ENCODE measurements at places on chromosomes 2 and 18. TPM values are rescaled to one million over a fixed set of nuclear protein-coding genes. Genes with fewer than 3 reads are reported as not detected.

Gene FMNL2
- total RNA-seq, result 52.0 TPM

Gene UNC80
- not detected for total RNA-seq

Gene CMPK2
- 10.2 TPM for total RNA-seq

Gene STARD6
- not detected for total RNA-seq

Gene RUFY4
- total RNA-seq, result 0.27 TPM

Gene G6PC2
- not detected for total RNA-seq

Gene LIPG
- 63.5 TPM for total RNA-seq

GRCh38 chr2:133972786-133973185 lies 281.1 kb upstream of the MGAT5 start:
- no peak for DNase-seq
- H3K4me1 ChIP-seq, result no peaks in the 10 kb centered on the region
- H3K36me3 ChIP-seq, result no peaks in the 10 kb centered on the region
- no peak overlapping the region for H3K4me3 ChIP-seq
- no peak overlapping the region for H3K27ac ChIP-seq
- H3K27me3 ChIP-seq, result no peaks in the 10 kb centered on the region

- no peaks in the 10 kb centered on the region for H3K36me3 ChIP-seq
- H3K4me1 ChIP-seq, result no peaks in the 10 kb centered on the region
- no peak for DNase-seq
- no peaks in the 10 kb centered on the region for H3K27me3 ChIP-seq
- H3K27ac ChIP-seq, result no peak overlapping the region
These were observed 69.9 kb upstream of the MMADHC start for GRCh38 chr2:149657401-149658040.

DNA sequence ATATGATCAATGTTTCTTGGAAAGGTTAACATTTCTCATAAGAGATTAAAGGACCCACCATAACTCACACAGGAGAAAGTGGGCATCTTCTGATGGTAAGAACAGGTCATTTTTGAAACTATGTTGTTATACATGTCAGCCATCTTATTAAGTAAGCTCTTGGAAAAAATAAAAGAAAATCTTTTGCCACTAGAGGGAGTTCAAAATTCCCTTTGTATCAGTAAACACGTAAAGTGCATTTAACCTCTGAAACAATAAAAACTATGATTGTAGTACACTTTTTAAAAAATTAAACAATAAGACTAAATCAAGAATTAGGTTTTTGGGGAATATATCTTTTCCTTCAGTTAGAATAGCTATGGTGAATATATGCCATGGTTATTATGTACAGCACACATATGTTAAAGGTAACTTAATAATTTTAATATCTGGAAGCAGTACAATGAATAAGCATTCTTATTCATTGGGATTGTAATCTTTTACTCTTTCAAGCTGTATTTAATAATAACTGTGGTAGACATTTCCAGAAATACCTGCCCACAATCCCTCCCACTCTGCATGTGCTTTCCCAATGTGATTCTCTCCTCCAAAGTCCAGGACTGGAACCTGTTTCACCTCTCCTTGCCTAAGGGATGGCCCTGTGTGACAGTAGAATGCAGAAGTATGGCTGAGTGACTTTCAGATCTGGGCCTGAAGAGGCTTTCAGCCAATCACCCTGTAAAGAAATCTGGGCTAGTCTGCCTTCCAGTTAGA lies 64.2 kb downstream of the RBMS1 start:
- no peak overlapping the region for H3K27ac ChIP-seq
- H3K4me3 ChIP-seq, result no peak overlapping the region
- DNase-seq, result no peak
- H3K4me1 ChIP-seq, result no peaks in the 10 kb centered on the region

GRCh38 chr18:44941516-44941915 lies 260.8 kb downstream of the SETBP1 start:
- H3K27ac ChIP-seq, result no peak overlapping the region
- no peak overlapping the region for H3K4me3 ChIP-seq
- no peaks in the 10 kb centered on the region for H3K27me3 ChIP-seq
- DNase-seq, result no peak

DNA sequence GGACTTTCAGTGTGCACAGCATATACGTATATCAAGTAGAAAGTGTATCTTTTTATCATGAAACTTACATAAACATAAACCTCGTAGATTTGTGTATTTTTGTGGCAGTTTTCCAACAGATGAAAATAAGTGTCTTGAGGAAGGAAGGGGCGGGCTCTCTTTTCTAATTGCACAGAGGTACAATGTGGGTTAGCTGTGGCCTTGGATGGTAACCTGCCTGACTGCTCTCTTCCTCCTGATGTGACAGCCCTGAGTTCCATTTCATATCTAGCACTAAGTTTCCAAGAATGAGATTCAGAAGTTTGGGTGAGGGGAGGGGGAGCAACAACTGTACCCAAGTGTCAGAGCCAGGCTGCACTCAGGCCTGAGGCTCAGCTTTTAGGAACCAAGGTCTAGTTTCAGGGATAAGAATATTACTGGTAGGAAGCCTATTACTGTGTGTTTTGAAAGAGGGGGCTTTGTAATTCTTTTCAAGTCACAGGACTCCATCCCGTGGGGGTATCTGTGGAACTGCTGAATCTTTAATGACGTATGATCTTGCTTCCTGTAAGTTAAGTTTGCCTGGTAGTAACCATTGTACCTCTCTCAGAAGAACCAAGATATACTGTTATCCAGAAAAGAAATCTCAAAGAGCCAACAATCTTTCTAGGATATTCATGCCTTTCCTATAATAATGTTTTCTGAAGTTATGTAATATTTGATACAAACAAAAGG lies 483.7 kb downstream of the PTPRM start:
- H3K4me3 ChIP-seq, result no peak overlapping the region
- H3K4me1 ChIP-seq, result no peaks in the 10 kb centered on the region
- H3K27ac ChIP-seq, result no peak overlapping the region
- DNase-seq, result no peak
- H3K27me3 ChIP-seq, result no peaks in the 10 kb centered on the region

DNA sequence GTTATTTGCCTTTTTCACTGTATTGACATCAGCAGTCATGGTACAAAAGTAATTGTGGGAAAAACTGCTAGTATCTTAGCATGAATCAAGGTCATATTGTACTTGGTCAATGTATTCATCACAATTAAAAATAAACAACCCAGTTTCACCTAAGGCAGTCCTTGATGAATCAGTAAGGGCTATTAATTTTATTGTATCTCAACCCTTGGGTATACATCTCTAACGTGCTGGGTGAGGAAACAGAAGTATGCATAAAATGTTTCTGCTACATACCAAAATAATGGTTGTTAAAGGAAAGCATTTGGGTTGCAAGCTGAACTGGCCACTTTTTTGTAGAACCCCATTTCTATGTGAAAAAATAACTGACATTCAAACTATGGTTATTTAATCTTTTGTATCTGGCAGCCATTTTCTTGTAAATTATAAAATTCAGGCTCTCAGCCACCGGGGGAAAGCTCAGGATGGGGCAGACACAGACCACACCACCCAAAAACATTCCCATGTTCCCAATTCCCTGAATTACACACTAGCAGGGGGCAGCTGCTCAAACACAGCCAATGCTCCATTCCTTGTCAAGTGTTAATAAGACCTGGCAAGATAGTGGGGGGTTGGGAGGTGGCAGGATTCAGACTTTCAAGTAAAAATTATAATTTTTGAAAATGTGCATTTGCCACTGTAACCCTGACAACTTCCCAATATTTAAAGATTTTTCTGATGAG lies 49.3 kb downstream of the OLA1 start:
- H3K4me3 ChIP-seq, result no peak overlapping the region
- no peaks in the 10 kb centered on the region for H3K4me1 ChIP-seq
- H3K27ac ChIP-seq, result no peak overlapping the region
- H3K27me3 ChIP-seq, result no peaks in the 10 kb centered on the region
- no peaks in the 10 kb centered on the region for H3K36me3 ChIP-seq

DNA sequence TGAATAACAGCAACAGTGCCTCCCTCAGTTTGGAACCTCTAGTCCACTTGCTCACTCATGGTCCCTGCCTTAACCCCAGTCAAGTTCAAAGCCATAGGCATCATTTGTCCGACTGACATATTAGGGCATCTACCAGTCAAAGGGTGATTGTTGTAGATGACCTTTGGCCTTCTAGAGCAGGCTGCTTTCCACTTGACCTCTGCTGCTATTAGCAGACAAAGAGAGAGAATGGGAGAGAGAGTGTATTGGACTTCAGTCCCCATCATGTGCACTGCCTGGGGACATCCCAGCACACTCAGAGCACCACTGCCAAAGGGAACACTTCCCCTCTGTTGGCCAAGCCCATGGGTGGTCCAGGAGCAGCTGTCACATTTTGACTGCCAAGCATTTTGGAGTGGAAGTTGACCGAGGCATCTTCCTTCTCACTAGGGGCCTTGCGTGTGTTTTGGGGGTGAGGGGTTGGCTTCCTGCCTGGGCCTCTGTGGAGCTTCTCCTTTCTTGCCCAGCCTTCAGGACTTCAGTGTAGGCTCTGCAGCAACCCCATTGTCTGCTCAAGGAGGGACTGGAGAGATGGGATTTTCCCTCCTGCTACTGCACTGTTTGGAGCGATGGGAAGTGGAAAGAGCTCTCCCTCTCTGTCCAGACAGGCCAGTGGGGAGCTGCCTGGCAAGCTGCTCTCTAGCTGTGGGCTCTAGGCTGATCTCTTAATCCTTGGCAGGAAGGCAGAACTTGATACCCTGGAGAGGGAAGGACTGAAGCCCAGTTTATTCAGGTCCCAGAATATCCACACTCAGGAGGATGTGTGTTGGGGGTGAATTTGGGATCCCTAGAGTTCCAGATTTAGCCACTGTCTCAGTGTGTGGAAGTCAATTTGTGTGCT lies 68.1 kb downstream of the TMEM247 start:
- no peak overlapping the region for H3K4me3 ChIP-seq
- no peaks in the 10 kb centered on the region for H3K27me3 ChIP-seq
- no peak for DNase-seq

GRCh38 chr2:143128681-143129580 lies at the start of gene ARHGAP15:
Gene ARHGAP15, plus strand, starts transcription at chr2:143129419.
- peak; percentile 78 for DNase-seq
- peak within 1 kb of the TSS; percentile 24 for H3K4me3 ChIP-seq
- peak within 1 kb of the TSS; percentile 81 for H3K27ac ChIP-seq
- H3K27me3 ChIP-seq, result no peaks in the 10 kb centered on the region

DNA sequence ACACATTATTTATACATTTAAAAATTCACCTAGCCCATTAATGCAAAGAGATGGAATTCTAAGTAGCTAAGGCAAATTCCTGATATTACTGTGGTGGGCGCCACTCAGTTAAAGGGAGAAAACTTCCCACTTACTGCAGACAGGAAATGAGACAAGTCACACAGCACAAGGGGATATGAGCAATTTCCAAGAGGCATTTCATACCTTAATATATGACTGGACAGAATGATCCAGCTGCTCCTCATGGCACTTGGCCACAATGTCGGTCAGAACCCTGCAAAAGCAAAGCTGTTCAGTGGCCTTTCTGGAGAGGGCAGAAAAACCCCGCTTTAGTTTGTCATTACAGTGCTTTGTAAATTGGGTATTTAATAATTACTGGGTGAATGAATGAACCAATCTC lies 121.4 kb upstream of the CCDC195 start:
- H3K4me3 ChIP-seq, result no peak overlapping the region
- H3K36me3 ChIP-seq, result peaks cover 26% of the 10 kb centered on the region
- no peaks in the 10 kb centered on the region for H3K27me3 ChIP-seq
- H3K4me1 ChIP-seq, result no peaks in the 10 kb centered on the region

- no peaks in the 10 kb centered on the region for H3K36me3 ChIP-seq
- no peak overlapping the region for H3K4me3 ChIP-seq
- peak; percentile 87 for DNase-seq
- peak overlapping the region; percentile 86 for H3K27ac ChIP-seq
- peaks cover 56% of the 10 kb centered on the region for H3K4me1 ChIP-seq
- no peaks in the 10 kb centered on the region for H3K27me3 ChIP-seq
These were observed 24.3 kb downstream of the SMAD7 start for GRCh38 chr18:48926420-48926857.

DNA sequence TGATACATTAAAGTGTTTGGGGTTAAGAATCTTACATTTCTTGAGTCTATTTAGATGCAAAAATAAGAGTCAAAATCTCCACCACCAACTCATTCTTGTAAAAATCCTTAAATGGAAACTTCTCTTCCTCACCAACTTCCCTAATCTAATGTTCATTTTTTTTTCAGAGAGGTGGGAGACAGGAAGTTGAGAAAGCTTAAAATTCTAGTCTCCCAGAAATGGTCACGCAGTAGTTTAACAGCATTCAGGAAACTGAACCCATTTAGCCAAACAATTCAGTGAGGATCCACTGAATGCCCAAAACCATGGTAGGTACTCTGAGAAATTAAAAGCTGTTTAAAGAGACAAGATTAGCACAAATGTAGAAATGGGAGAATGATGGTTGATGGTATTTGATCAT lies 69.0 kb downstream of the TXNL1 start:
- no peaks in the 10 kb centered on the region for H3K27me3 ChIP-seq
- peaks cover 4% of the 10 kb centered on the region for H3K4me1 ChIP-seq
- H3K27ac ChIP-seq, result no peak overlapping the region
- no peaks in the 10 kb centered on the region for H3K36me3 ChIP-seq
- no peak for DNase-seq
- H3K4me3 ChIP-seq, result no peak overlapping the region

- DNase-seq, result no peak
- peaks cover 24% of the 10 kb centered on the region for H3K4me1 ChIP-seq
- no peaks in the 10 kb centered on the region for H3K27me3 ChIP-seq
- no peaks in the 10 kb centered on the region for H3K36me3 ChIP-seq
These were observed 2.5 kb upstream of the ITM2C start for GRCh38 chr2:230862292-230862691.

- DNase-seq, result no peak
- H3K4me1 ChIP-seq, result no peaks in the 10 kb centered on the region
- H3K36me3 ChIP-seq, result no peaks in the 10 kb centered on the region
- H3K4me3 ChIP-seq, result no peak overlapping the region
- H3K27me3 ChIP-seq, result no peaks in the 10 kb centered on the region
These were observed 64.1 kb downstream of the KCNJ3 start for GRCh38 chr2:154762638-154763037.

GRCh38 chr18:31120594-31120993 lies 18.4 kb upstream of the DSC2 start:
- no peaks in the 10 kb centered on the region for H3K36me3 ChIP-seq
- no peak overlapping the region for H3K4me3 ChIP-seq
- H3K27me3 ChIP-seq, result no peaks in the 10 kb centered on the region
- H3K27ac ChIP-seq, result no peak overlapping the region
- H3K4me1 ChIP-seq, result no peaks in the 10 kb centered on the region
- DNase-seq, result no peak

GRCh38 chr2:43175020-43175441 lies 51.4 kb downstream of the ZFP36L2 start:
- H3K27me3 ChIP-seq, result no peaks in the 10 kb centered on the region
- no peak for DNase-seq
- no peak overlapping the region for H3K4me3 ChIP-seq
- no peaks in the 10 kb centered on the region for H3K36me3 ChIP-seq
- H3K27ac ChIP-seq, result peak overlapping the region; percentile 91
